ENCODE measurements at places on chromosomes 3 and 15. TPM values are rescaled to one million over a fixed set of nuclear protein-coding genes. Genes with fewer than 3 reads are reported as not detected.

Gene LRRIQ4
- total RNA-seq: not detected

Gene CDC25A
- 25.6 TPM for total RNA-seq

Gene GPD1L
- total RNA-seq: 20.6 TPM

Gene DIS3L
- 36.6 TPM for total RNA-seq

Gene PATL2
- 62.1 TPM for total RNA-seq

Gene CHRM5
- total RNA-seq: not detected

Gene GP5
- total RNA-seq: 1.9 TPM

Gene THPO
- not detected for total RNA-seq

Gene IP6K2
- total RNA-seq: 57.6 TPM

Gene LMAN1L
- total RNA-seq: 3.8 TPM

Gene SLC51A
- total RNA-seq: not detected

Gene IMPG2
- 0.54 TPM for total RNA-seq

Gene FHIT
- total RNA-seq: 43.2 TPM

Gene LDHAL6B
- total RNA-seq: not detected

Gene TMC3
- not detected for total RNA-seq

Gene CD200
- 14.0 TPM for total RNA-seq

Gene ITIH4
- 15.2 TPM for total RNA-seq

Gene SEMA3F
- not detected for total RNA-seq

Gene AMIGO3
- 0.51 TPM for total RNA-seq

Gene GCSAM
- total RNA-seq: 5.3 TPM

Gene COL6A5
- total RNA-seq: 0.15 TPM

Gene CDHR4
- 0.22 TPM for total RNA-seq

Gene VEPH1
- total RNA-seq: not detected

Gene CNTN4
- not detected for total RNA-seq

Gene CYP19A1
- total RNA-seq: not detected

Gene AGTR1
- total RNA-seq: not detected

Gene DNAH1
- total RNA-seq: 30.1 TPM

Gene AHSG
- total RNA-seq: not detected

Gene RAB11A
- 213 TPM for total RNA-seq

Gene MUC4
- 0.49 TPM for total RNA-seq

Gene GUCA1C
- total RNA-seq: not detected

Gene CPN2
- total RNA-seq: not detected

Gene PIERCE2
- not detected for total RNA-seq

Gene MEX3B
- total RNA-seq: 0.66 TPM
